ENCODE measurements at places on chromosomes 3 and 15.
A peak's percentile ranks its signal among the peaks of the same experiment; 100 is the strongest.

DNA sequence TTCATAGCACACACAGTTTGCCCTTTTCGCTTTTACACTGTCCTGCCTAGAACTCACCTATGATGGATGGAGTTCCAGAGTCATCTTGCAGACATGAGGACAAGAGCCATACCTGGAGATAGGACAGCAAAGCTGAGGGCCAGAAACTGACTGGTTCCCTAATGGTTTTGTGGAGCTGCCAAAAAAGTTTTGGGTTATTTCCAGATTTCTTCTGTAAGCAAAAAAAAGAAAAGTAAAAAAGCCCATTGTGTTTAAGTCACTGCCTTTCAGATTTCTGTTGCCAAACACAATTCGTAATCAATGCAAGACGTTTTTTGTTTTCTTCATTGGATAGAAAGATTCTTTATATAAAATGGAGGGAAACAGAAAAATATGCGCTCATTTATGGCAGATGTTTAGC lies 42.4 kb upstream of the KY start:
- no peak for DNase-seq

GRCh38 chr3:135688003-135688402 lies 277.5 kb upstream of the PPP2R3A start:
- DNase-seq: no peak

DNA sequence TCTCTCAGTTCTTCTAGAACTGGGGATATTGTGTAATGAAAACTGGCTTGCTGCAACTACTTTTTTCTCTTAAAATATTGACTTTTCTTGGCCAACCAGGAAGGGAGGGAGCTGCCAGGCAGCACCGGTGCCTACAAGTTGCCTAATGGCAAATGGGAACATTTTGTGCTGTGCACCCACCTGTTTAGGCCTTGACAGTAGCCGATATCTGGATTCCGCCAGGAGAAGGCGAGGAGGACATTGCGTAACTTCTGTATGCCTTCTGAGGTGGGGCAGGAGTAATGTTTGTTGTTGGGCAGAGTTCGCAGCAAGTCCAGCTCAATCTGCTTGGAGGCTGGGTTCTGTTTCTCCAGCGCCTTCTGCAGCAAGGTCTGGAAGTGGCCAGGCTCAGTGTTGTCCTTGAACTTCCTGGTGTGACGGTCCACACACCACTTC lies 64.9 kb downstream of the TBC1D2B start:
- no peak for DNase-seq

DNA sequence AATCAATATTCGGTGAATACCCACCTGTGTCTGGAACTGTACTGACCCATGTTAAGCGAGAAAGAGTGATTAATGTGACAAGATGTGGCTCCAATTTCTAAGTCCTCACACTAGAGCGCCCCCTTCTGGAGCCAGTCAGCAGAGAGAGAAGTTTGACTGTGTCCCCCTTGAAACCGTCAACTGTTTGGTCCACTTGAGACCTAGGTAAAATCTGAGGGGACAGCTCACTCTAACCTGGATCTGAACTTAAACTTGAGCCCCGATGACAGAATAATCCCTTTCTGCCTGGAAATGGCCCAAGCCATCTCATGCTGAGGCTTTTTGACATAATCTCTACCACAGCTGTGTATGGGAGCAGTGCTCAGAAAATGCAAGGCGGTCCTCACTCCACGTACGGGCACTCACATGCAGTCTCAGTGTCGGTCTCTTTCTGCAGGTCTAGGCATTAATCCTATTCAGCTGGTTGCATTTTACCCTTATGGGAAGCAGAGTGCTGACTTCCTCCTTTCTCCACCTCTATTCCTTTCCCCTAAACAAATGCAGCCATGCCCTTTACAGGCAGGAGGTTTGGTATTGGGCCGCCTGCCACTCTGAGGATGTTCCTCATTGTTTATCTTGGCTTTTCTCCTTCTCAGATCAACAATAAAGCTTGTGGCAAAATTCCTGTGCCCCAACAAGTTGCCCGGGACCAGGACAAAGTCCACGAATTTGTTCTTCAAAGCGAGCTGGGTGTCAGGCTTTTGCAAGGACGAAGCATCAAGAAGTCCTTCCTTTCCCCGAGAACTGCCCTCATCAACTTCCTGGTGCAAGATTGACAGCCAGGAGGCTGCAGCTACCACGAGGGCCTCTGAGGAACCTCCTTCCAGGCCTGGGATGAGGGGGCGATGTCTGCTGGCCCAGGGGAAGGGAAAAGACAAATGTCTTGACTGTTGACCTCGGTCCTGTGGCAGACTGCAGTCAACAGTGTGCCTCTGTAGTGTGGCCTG lies 47.5 kb upstream of the LIMD1 start:
- no peak for DNase-seq

GRCh38 chr15:35061825-35062737 lies 23.0 kb downstream of the NANOGP8 start:
- DNase-seq: no peak

DNA sequence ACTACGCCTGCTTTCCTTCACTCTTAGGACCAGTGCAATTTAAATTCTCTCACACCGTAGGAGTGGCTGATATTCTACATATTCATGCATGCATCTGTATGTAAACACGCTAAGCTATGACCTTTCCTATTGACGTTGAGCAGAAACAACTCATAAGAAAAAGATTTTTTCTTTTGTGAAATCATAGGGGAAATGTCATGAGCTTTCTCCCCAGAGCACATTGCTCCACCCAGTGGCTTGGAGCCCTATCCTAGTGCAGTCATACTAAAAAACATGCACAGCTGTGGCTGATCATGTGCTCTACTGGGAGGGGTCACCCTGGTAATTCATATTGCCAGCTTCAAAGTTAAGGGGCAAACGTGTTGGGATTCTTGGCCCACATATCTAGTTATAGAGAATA lies 1.8 kb upstream of the MESD start:
- DNase-seq: no peak

DNA sequence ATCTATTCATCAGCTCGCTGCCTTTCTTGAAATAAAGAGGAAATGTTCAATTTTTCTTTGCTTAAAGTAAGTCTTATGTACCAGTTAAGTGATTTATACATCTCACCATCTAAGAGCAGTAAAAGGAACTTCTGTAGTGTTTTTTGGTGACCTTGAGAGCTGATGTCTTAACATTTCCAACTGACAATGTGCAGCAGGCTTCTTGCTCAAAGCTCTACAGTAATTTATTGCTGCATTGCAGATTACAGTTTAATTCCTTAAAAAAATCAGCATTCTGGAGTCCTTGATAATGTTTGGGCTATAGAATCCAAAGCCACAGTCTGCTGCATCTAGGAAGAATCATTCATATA lies 61.6 kb downstream of the DIPK2A start:
- no peak for DNase-seq

GRCh38 chr3:42876940-42877720 lies 1.5 kb upstream of the CYP8B1 start:
- DNase-seq: no peak

- no peak for DNase-seq
These were observed 23.3 kb downstream of the CBLB start for GRCh38 chr3:105845488-105845887.

GRCh38 chr3:155031186-155031585 lies 48.9 kb upstream of the MME start:
- no peak for DNase-seq

DNA sequence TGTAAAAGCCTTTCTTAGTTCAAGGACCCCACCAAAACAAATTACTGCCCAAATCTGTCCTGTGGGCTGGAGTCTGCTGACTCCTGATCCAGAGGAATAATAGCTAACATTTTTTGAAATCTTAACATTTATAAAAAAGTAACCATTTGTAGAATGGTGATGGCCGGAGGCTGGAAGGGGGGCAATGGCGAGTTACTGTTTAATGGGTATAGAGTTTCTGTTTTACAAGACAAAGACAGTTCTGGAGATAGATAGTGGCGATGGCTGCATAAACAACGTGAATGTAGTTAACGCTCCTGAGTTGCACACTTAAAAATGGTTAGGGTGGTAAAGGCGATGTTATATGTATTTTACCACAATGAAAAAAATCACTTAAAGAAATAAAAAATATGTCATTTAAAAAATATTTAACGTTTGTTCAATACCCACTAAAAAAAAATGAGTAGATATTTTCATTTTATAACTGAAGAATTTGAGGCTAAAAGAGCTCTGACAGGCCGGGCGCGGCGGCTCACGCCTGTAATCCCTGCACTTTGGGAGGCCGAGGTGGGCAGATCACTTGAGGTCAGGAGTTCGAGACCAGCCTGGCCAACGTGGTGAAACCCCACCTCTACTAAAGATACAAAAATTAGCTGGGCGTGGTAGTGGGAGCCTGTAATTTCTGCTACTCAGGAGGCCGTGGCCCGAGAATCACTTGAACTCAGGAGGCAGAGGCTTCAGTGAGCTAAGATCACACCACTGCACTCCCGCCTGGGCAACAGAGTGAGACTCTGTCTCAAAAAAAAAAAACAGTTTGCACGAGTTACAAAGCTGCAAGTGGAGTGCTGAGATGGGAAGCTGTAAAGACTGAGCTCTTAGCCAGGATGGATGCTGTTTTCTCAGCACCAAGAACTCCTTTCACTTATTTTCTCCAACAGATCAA lies 37.6 kb downstream of the IGF2BP2 start:
- no peak for DNase-seq

- DNase-seq: no peak
These were observed 407.1 kb upstream of the CFAP20DC start for GRCh38 chr3:59456852-59457485.

GRCh38 chr3:32347343-32348125 lies 44.1 kb upstream of the CMTM7 start:
- no peak for DNase-seq

DNA sequence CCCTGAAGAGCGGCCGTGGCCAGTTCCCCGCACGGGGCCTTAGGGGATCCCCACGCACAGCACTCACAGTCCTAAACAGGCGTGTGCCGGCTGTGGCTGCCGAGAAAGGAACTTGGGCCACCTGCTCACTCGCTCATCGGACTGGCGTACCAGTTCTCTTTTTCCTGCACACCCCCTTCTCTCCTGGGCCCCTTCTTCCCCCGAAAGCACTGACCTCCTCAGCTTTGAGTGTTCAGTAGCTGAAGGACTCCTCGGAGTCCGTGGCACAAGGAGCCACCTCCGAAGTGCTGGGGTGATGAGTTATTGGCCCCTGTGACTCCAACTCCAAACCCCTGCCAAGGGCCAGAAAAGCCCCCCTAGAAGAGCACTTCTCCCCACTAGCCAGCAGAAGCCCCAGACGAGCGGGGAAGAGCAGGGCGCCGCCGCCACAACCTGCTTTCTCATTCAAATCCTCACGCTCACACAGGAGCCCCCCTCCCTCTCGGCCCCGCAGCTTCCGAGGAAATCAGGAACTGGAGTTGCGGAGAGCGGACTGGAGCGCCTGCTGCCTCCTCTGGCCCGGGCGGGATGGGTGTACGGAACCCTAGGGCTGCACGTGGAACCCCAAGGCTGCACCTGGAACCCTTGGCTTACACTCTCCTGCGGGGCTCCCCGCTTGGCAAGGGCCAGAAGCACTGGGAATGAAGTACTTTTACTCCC lies at the start of gene PLCH1:
TSS of gene PLCH1 (minus strand) at position 446 of the 699 bp plus-strand sequence. CDS start 40,847 bp downstream, outside the sequence.
- peak; percentile 8 for DNase-seq

DNA sequence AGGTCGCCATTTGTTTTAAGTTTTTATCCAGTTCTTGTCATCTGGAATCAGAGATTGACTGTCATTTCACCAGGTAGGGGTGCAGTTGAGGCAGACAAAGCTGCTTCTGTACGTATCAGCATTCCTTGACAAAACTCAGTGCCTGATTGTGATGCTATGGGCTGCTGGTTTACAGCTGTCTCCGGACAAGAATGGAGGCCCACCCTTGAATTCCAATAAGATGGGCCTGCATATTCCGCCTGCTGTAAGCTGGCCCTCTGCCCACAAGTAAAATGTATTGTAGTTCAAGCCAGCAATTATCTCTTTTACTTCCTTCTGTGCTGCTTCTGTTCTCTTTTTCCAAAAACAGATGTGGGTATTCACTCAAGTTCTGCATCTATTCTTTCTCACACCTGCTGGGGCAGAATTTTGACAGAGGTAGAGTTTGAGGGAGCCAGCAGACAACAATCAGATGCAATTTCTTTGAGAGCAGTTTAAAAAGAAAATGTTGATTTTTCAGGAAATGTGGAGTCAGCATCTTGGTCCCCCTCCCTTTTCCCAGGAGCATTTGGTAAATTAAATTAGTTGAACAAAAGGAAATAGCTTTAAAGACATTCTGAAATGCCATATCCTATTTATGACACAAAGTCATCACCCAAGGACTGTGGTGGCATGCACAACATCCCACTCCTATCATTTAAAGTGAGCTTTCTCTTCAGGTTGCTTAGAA lies 53.5 kb downstream of the IQCH start:
- no peak for DNase-seq

DNA sequence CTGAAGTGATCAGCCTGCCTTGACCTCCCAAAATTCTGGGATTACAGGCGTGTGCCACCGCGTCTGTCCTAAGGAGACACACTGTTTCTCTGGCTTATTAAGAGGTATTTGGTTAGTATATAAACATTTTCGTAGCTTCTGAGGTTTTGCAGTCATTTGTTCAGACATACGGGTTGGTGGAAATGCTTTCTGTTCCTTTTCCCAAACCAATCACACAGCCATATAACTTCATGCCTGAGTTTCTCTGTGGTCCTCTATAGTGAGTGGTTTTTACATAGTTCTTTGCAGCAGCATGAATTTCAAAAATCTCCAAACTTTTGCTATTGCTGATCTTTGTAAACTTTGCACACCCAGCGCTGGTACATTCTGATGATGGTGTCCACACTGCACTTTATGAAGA lies 100.5 kb downstream of the AKAP13 start:
- DNase-seq: no peak

DNA sequence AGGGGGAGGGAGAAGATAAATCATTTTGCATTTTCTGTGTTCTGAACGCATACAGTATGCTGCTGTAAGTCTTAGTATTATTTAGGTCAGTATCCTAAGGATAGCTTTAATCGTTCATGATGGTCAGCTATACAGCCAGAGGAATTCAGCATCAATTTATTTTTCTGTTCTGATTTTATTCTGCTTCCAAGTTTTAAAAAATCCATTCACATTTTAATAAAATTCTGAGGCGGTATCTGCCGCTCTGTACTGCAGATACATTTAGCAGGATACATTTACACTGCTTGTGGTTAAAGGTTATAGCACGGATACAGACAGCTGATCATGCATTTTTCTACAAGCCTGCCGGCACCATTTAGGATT lies 17.8 kb downstream of the ZBTB38 start:
- no peak for DNase-seq

GRCh38 chr3:16067837-16068471 lies 106.5 kb upstream of the GALNT15 start:
- DNase-seq: no peak

DNA sequence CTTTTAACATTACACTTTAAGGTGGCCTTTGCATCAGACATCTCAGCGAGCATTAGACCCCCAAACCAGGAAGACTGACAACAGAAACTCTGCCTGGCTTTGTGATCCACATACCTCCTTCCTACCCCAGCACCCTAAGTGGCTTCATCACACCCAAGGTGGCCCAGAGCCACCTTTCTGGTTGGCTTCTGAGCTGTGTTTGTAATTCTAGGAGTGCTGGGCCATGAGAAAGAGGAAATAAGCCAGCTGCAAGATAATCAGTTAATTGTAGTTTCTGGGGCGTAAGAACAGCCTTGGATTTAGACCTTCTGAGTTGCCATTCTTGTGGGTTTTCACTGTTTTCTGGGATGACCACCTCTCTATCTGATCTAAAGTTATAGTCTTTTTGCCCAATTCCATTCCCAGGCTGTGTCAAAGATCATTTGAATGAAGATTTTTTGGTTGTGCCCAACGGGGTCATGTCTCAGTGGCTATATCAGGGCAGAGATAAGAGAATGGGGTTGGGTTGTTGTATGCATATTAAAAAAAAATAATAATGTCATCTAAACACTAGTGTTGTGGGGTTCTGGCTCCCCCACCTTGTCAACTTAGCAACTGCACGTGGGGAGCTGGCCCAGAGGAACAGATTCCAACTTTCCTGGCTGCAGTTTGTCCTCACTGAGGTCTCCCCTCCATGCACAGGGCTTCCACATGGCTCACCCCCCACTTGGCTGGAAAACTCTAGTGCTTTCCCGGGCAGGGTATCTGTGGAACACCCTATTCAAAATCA lies 234.8 kb upstream of the WNT5A start:
- DNase-seq: no peak

Measured in activated gamma-delta T cell (primary cell).